DMS79 treated with DMSO at 0.1 percent for 48 hours (cell line): ENCODE measurements at places on chromosomes 12 and 14.
A peak's percentile ranks its signal among the peaks of the same experiment; 100 is the strongest.

DNA sequence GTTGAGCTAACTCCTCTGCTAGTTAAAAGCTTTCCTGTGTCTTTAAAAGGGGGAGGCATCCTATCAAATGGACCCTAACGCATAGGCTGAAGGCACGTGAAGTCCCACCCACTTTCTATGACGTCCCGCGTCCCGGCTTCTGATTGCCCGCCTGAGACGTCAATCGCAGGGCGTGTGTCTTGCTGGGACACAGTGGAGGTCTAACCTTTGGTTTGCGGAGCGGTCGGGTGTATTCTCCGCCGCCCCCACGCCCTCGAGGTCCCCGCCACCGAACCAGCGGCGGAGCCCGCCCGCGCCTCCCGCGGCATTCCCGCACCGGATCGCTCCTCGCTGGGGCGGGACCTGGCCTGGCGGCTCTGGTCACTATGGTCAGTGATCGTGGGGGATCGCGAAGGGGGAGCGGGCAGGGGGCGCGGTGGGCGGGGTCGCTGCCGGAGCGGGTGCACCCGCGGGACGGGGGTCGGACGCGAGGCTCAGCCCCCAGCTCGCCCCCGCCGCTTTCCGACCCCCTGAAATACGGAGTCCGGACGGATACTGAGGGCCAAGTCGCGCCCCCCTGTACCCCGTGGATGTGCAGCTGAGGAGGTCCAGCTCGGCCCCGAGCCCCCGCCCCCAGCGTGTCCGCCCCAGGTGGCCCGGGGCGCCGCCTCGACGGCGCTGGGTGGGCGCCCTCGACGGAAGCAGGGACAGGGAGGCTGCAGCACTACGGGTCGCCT lies at the start of gene OTUB2:
Gene OTUB2, plus strand, starts transcription at position 168 of the 716 bp plus-strand sequence. Its CDS starts 198 bp downstream, at position 366.
- peak; percentile 98 for DNase-seq

DNA sequence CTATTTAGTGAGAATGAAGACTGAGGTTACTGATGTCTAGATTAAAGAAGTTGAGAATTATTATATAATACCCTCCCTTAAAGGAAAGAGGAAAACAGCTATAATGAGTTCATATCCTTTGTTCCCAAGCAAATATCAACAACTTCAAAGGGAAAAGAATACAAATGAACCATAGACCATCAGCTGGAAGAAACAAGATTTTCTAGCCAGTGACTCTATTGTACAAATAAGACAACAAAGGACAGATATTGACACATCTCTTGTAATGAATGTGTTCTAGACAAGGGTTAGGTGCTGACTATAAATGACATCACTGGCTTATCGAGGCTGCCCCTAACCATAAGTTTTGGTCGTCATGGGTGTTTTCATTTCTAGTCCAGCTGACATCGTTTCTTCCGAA lies 48.2 kb downstream of the SLC38A4 start:
- DNase-seq: no peak

- no peak for DNase-seq
Observed at GRCh38 chr12:131720921-131721320, 10.0 kb downstream of the SFSWAP start.

GRCh38 chr14:104116288-104116755 lies 22.1 kb upstream of the KIF26A start:
- peak; percentile 13 for DNase-seq

DNA sequence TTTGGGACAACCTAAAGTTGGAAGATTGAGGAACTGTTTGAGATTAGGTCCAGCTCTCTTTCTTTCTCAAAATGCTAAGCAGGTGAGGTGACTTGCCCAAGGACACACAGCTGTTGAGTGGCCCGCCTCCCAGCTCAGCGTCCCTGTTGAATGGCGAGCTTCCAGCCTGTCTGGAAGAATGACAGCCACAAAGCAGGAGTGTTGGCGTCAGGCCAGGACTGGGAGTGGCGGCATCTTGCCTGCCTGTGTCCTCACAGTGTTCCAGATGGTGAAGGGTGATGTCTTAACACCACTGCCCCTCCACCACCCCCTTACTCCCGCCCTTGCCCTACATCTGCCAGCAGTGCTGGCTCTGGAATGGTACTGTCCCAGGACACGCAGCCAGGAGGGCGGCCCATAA lies 4.4 kb upstream of the CEBPE start:
- DNase-seq: peak; percentile 23

DNA sequence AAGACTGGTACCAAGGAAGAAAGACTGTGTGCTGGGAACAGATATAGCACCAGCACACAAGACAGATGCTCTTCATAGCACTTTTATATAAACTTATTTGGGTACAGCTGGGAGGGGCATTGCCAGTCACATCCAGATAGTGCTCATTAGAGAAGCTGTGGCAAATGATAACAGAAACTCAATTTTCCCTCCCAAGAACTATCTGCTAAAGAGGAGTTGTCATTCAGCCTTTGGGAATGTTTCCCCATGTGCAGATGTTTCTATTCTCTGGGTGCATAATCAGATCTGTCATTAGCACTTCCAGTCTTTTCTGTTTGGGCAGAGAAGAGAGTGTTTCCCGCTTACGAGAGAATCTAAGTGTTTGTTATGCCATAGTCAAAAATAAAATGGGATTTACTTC lies 714.9 kb upstream of the MDGA2 start:
- no peak for DNase-seq

DNA sequence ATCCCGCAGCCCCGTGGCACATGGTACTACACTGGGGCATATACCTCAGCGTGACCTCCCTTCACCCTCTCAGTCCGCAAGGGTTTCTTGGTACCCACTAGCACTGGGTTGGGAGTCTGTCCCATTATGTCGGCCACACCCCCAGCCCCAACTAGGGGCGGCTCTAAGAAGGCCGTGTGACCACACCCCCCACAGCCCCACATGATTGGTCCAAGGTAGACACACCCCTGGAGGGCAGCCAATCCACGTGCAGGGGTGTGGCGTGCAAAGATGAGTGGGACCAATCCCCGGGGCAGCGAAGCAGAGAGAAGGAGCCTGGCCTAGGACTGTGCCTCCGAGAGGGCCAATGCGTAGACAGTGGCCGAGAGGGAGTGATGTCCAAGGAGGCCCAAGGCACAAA lies 34.6 kb upstream of the BEGAIN start:
- DNase-seq: no peak

GRCh38 chr12:123344086-123344485 lies 20.6 kb downstream of the SBNO1 start:
- no peak for DNase-seq

DNA sequence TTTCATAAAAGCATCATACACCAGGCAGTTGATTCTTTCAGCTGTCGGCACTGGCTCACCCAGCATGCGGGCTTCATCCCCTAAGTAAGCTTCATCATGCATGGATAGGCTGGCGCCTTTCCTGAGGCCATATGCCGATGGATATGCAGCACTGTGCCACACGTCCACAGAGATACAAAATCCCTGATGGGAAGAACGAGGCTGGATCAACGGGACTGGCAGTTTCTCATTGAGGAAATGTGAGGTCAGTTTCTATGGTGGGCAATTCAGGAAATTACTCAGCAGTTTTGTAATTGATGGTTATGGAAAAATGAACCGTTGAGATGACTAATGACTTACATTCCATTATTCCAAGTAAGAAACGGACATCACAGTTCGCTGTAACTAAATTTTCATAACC lies 453.8 kb downstream of the TMEM121 start:
- DNase-seq: peak; percentile 29

- DNase-seq: no peak
Observed at GRCh38 chr12:117472983-117473382, 111.6 kb upstream of the NOS1 start.

DNA sequence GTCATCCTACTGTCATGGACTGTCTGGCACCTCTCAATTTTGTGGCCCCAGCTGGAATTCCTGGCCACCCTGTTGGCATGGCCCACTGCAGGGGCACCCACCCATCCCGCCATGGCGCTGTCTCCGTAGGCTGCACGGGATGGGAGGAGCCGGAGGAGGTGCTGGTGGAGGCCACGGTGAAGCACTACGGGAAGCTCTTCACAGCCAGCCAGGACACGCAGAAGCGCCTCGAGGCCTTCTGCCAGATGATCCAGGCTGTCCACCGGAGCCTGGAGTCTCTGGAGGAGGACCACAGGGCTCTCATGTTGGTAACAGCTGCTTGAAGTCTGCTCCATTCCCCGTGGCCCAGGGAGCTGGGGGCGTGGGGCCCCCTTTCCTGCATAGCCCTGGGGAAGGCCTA lies 3.9 kb downstream of the CCDC197 start:
- DNase-seq: no peak

- peak; percentile 31 for DNase-seq
Observed at GRCh38 chr14:90815822-90816662, at the start of gene TTC7B. Gene TTC7B, minus strand, starts transcription at chr14:90816430. Its CDS starts 135 bp downstream, at chr14:90816295.

DNA sequence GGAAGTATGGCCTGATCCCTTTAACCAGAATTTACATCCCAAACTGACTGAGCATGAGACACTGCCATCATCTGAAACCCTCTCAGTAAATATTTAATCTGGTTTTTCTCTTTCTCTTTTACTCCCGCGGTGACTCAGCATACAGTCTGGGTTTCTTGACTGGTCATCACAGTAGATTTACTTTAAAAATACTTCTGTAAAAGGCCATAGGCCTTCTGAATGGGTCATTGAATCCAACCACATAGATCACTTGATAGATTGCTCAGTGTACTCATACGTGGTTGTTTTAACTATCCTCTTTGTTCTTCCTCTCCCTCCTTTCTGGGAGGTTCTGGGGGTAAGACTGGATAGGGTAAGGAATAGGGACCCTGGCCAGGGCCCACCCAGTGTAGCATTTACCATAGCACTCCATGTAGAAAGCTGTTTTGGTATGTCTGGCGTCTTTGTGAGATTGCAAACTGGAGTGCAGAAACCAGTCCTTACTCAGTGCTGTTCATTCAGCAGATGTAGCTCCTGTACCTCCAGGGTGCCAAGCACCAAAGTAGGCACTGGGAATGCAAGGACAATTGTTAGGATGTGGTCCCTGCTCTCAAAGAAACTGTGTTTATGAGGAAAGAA lies 165.7 kb downstream of the SRGAP1 start:
- DNase-seq: no peak

- no peak for DNase-seq
Observed at GRCh38 chr12:6476489-6476888, 6.0 kb upstream of the VAMP1 start.

- no peak for DNase-seq
Observed at GRCh38 chr12:80659512-80660063, 47.8 kb upstream of the MYF6 start.

GRCh38 chr12:60494244-60494643 lies 898.4 kb downstream of the SLC16A7 start:
- no peak for DNase-seq

GRCh38 chr14:26621807-26622560 lies 24.2 kb upstream of the NOVA1 start:
- DNase-seq: no peak

DNA sequence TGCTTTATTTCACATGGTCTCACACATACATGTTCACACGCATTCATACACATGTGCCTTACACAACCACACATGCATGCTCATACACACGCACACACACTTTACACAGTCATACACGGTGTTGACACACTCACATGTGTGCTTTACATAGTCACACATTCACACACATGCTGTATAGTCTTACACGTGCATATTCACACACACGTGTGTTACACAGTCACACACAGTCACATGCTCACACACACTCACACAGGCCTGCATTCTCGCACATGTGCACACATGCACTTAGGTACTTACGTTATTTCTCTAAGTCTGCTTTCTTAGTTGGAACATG lies 18.0 kb upstream of the PLEKHG3 start:
- no peak for DNase-seq

GRCh38 chr12:25796523-25797000 lies 161.9 kb upstream of the RASSF8 start:
- no peak for DNase-seq

GRCh38 chr14:104563191-104563741 lies 16.3 kb upstream of the C14orf180 start:
- DNase-seq: peak; percentile 86
